ENCODE measurements at places on chromosomes 6 and 20.

DNA sequence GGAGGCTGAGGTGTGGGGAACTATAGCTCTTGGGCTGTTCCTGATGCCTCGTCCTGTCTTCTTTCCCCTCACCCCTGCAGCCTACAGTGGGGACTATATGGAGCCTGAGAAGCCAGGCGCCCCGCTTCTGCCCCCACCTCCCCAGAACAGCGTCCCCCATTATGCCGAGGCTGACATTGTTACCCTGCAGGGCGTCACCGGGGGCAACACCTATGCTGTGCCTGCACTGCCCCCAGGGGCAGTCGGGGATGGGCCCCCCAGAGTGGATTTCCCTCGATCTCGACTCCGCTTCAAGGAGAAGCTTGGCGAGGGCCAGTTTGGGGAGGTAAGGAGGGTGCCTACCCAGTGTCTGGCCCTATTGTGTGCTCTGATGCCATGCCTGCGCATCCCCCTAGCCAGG is 11.5 kb upstream of the GTF2H4 start:
- H3K4me1 ChIP-seq, result no peaks in the 10 kb centered on the region
- DNase-seq, result no peak
- H3K27me3 ChIP-seq, result peaks cover 7% of the 10 kb centered on the region
- H3K4me3 ChIP-seq, result no peak overlapping the region

DNA sequence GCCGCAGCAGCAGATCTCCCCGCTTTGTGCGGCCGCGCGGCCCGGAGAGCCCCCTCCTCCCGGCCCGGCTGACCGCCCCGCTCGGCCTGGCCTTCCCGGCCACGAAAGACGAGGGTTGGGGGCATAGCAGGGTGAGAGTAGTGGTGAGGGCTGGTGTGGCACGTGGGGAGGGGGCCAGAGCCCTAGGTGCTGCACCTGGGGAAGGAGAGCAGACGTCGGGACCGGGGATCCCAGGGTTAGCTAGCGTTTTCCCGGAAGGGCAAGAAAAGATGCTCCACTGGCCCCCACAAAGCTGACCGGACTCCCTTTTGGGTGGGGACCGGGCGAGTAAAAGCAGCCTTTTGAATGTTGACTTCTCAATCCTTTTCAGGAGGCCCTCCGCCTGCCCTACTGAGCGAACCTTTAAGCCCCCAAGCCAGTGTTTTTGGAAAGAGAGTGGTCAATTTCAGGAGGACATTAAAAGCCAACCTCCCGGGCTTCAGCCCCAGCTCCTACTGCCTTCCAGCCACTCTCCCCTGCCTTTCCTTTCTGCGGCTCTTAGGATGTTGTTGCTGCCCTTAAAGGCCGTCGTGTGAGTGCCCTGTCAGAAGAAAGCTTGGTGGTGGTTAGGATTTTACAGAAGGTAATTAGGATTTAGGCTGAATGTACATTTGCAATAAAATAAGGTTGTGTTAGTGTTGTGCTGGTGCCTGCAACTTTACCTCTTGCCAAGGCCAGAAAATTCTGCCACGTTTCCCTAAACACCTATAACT is 648 bp upstream of the BACH2 start:
- peaks cover 13% of the 10 kb centered on the region for H3K36me3 ChIP-seq
- H3K27ac ChIP-seq, result peak overlapping the region; percentile 53
- H3K4me1 ChIP-seq, result peaks cover 24% of the 10 kb centered on the region
- no peak for DNase-seq
- H3K27me3 ChIP-seq, result peaks cover 29% of the 10 kb centered on the region

- DNase-seq, result no peak
- H3K4me3 ChIP-seq, result no peak overlapping the region
- H3K36me3 ChIP-seq, result no peaks in the 10 kb centered on the region
- no peak overlapping the region for H3K27ac ChIP-seq
- peaks cover 9% of the 10 kb centered on the region for H3K27me3 ChIP-seq
Measured at GRCh38 chr20:54625497-54625896, 150.1 kb downstream of the DOK5 start.

DNA sequence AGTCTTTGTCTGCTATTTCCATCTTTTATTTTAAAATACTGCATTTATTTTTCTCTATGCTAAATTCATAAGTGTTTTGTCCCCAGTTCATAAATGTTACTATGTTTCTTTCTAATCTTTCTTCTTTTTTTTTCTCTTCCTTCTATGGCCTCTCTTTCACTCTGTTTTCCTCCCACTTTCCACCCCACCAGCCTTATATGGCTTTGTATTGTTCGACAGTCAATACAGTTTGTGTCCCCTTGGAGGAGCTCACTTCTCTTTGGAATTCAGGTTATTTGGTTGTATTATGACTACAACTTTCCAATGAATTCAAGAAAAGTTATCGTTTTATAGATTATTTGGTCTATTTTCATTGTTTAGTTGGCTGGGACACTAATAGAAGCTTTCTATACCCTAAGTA is 393.5 kb downstream of the NKAIN2 start:
- H3K4me1 ChIP-seq, result no peaks in the 10 kb centered on the region
- no peak for DNase-seq
- no peak overlapping the region for H3K4me3 ChIP-seq

DNA sequence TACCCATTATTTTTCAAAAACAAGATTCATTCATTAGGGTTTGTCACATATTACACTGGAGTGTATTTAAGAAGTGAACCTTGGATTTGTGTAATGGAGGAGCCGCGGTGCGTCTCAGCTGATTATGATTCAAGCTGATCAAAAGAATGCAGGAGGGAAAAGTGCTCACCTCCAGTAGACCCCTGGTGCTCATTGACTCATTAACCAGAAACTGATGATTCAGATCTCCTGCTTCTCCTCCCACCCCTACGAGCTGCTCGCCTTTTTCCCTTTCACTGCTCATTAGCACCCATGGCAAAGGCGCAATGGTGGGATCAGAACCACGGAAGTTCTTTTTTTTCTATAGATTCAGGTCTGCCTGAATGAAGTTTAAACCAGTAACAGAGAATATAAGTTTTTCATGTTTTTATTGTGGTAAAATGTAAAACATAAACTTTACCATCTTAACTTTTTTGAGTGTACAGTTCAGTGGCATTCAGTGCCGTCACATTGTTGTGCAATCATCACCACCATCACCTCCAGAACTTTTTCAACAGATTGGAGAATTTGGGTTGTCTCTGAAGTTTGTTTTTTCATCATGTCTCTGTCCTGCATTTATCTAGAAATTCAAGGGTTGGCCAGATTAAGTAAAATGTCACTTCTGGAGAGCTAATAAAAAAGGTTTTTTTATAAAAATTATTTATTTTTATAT is 101.6 kb downstream of the LINC00237 start:
- H3K4me1 ChIP-seq, result no peaks in the 10 kb centered on the region
- no peak overlapping the region for H3K4me3 ChIP-seq
- no peak overlapping the region for H3K27ac ChIP-seq
- no peaks in the 10 kb centered on the region for H3K27me3 ChIP-seq
- DNase-seq, result no peak

DNA sequence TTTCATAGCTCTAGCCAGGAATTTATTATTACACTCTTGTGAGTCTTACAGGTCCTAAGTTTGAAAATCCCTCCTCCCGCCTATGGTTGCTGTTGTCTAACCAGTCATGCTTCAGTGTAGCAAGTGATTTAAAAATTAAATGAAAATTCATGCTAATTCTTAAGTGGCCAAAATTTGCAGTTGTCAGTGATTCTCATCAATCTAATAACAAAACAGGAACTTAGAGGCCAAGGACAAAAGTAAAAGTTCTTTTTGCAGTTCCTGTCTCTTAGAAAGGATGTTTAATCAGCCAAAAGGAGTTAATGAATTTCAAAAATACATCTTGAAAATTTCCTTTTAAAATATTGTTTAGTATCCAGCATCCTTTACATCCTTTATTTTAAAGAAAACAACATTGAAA is 36.3 kb downstream of the VTA1 start:
- no peak overlapping the region for H3K27ac ChIP-seq
- peaks cover 8% of the 10 kb centered on the region for H3K36me3 ChIP-seq
- H3K4me3 ChIP-seq, result no peak overlapping the region
- DNase-seq, result no peak
- H3K27me3 ChIP-seq, result no peaks in the 10 kb centered on the region
- H3K4me1 ChIP-seq, result no peaks in the 10 kb centered on the region

- no peaks in the 10 kb centered on the region for H3K4me1 ChIP-seq
- peaks cover 6% of the 10 kb centered on the region for H3K27me3 ChIP-seq
- H3K4me3 ChIP-seq, result no peak overlapping the region
- H3K27ac ChIP-seq, result no peak overlapping the region
- H3K36me3 ChIP-seq, result no peaks in the 10 kb centered on the region
Measured at GRCh38 chr20:10338426-10339180, 95.4 kb downstream of the MKKS start.

DNA sequence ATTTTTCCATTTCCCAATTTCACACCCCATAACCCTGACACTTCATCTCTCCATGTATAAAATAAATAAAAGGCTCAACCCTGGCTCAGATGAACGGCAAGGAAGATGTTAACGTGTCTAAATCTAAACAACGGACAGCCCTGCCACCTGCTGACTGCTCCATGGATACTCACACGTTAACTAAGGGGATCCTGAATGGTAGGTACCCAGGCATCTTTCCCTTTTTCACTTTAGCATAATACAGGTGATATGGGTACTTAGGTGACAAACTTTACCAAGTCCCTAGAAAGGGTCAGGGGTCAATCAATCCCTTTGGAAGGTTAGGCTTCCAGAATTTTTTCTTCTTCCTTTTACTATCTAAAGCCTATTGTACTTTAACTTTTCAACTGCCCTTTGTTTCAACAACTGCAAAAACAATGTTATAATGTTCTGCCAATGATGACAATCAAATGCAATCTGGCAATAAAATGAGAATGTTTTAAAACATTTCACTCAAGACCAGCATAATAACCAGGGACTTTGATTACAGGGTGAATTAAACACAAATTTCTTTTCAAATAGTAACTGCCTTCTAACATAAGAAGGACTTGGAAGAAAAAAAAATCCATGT is 52.4 kb upstream of the IPCEF1 start:
- DNase-seq, result no peak
- H3K27me3 ChIP-seq, result peaks cover 8% of the 10 kb centered on the region
- H3K36me3 ChIP-seq, result no peaks in the 10 kb centered on the region
- H3K4me3 ChIP-seq, result no peak overlapping the region
- no peaks in the 10 kb centered on the region for H3K4me1 ChIP-seq
- no peak overlapping the region for H3K27ac ChIP-seq

- H3K27me3 ChIP-seq, result no peaks in the 10 kb centered on the region
- H3K4me3 ChIP-seq, result no peak overlapping the region
- no peaks in the 10 kb centered on the region for H3K4me1 ChIP-seq
- no peak for DNase-seq
- no peak overlapping the region for H3K27ac ChIP-seq
- H3K36me3 ChIP-seq, result no peaks in the 10 kb centered on the region
Measured at GRCh38 chr6:50791900-50792508, 26.7 kb upstream of the TFAP2B start.

DNA sequence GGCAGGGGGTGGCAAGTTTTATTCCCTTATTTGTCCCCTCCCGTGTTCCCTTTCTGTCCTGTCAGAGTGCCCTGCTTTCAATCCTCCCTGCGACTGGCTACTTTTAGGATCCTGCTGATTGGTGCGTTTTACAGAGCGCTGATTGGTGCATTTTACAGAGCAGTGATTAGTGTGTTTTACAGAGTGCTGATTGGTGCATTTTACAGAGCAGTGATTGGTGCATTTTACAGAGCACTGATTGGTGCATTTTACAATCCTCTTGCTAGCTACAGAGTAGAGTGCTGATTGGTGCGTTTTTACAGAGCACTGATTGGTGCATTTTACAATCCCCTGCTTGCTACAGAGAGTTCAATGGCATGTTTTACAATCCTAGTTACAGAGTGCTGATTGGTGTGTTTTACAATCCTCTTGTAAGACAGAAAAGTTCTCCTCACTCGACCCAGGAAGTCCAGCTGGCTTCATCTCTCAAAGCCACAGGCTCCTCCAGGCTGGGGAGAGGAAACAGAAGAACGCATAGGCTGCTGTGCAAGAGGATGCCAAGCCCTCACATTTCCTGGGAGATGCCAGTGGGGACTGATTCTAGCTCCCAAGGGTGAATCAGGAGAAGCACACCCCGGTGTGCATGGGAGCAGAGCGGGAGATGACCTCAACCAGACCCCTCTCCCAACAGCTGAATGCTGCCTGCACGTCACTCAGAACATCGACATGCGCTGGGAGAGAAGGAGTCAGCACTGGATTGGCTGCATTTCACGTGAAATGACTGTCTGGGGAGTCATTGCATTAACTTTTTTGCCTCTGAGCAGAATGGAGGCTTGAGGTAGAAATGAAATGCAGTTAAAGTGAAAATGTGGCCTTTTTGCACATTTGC is 48.3 kb upstream of the SLC22A23 start:
- no peak for DNase-seq
- H3K4me1 ChIP-seq, result no peaks in the 10 kb centered on the region
- H3K36me3 ChIP-seq, result no peaks in the 10 kb centered on the region
- H3K4me3 ChIP-seq, result no peak overlapping the region
- H3K27me3 ChIP-seq, result peaks cover 17% of the 10 kb centered on the region
- no peak overlapping the region for H3K27ac ChIP-seq

- no peak for DNase-seq
- peaks cover 22% of the 10 kb centered on the region for H3K36me3 ChIP-seq
- H3K4me3 ChIP-seq, result peak overlapping the region; percentile 49
- peaks cover 21% of the 10 kb centered on the region for H3K27me3 ChIP-seq
Measured at GRCh38 chr6:33420491-33421343, 852 bp downstream of the SYNGAP1 start.

- peak within 1 kb of the TSS; percentile 74 for H3K4me3 ChIP-seq
- H3K4me1 ChIP-seq, result peaks cover 28% of the 10 kb centered on the region
- peak within 1 kb of the TSS; percentile 14 for H3K27ac ChIP-seq
- peaks cover 6% of the 10 kb centered on the region for H3K36me3 ChIP-seq
- DNase-seq, result peak; percentile 83
Measured at GRCh38 chr20:43666376-43667328, at the start of gene MYBL2. TSS of gene MYBL2 (plus strand) at chr20:43667114. CDS start at chr20:43667284, 170 bp downstream.

DNA sequence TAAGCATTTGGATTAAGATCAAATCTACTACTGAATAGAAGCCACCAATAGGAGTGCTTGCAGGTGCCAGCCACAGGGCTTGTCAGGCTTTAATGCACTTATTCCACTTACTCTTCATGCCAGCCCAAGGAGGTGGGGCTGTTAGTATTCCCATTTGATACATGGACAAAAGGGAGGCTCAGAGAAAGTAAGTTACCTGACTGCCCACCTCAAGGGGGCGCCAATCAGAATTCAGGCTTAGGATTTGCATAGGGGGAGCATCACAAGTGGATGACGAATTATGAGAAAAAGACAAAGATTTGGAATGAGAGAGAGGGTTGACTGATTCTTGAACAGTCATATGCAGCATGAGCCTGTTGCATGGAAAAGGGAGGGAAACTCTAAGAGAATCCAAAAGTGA is 188.4 kb upstream of the TSHZ2 start:
- no peaks in the 10 kb centered on the region for H3K4me1 ChIP-seq
- H3K27ac ChIP-seq, result no peak overlapping the region
- H3K4me3 ChIP-seq, result no peak overlapping the region
- H3K36me3 ChIP-seq, result no peaks in the 10 kb centered on the region
- no peaks in the 10 kb centered on the region for H3K27me3 ChIP-seq

- peaks cover 21% of the 10 kb centered on the region for H3K4me1 ChIP-seq
- peak overlapping the region; percentile 13 for H3K27ac ChIP-seq
- H3K36me3 ChIP-seq, result peaks cover 42% of the 10 kb centered on the region
- DNase-seq, result peak; percentile 28
- no peak overlapping the region for H3K4me3 ChIP-seq
Measured at GRCh38 chr20:39004508-39004907, 42.4 kb downstream of the DHX35 start.
